ENCODE measurements at places on chromosomes 2 and 18.
A peak's percentile ranks its signal among the peaks of the same experiment; 100 is the strongest.

- DNase-seq, result no peak
Observed at GRCh38 chr2:33384599-33384961, 91.9 kb upstream of the RASGRP3 start.

DNA sequence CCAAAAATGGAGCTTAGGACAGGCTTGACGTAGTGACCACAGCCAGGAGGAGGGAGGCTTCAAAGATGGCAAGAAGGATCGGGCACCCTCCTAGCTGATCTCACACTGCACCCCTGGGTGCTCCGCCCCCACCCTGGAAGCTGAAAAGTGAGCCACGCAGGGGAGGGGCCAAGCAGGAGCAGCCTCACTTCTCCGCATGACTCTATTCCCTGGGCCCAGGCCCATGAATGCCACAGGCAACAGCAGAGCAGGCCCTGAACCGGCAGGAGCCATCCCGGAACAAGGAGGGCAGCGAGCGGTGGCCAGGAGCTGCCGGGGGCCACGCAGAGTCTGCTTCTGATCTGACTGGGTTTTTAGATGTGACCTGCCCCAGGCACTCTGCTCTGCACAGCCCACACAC is 30.0 kb downstream of the BIN1 start:
- DNase-seq, result peak; percentile 25

DNA sequence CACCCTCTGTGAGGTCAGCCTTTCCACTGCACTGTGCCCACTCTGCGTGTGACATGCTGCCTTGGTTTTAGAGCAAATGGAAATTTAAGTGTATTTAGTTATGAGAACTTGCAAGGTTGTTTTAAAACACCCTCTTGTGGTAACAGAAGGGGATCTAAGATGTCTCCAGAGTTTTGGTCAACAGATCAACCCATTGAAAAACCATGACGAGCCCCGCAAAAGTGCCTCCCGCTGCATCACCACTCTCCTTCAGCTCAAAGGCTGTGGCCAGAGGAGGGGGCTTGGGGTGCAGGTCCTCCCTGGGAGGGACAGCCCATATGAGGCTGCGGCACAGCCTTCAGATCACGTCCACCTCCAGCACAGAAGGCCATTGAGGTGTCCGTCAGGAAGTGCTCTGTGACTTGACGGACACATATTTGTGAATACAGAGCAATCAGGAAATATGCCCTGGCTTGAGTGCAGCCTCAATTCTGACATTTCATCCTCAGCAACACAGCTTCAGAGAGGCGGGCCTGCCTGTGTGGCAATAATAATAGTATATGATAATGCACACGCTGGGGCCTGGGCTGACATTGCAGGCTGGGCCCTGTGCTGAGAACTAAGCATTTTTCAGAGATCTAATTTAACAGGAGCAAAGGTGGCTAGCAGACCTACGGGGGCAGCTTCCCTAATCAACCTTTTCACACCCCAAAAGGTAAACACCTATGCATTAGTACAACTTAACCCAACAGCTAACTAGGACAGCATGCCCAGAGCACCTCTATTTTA is 213.9 kb downstream of the ANAPC1 start:
- DNase-seq, result no peak

GRCh38 chr2:212914392-212914791 is 237.0 kb downstream of the IKZF2 start:
- no peak for DNase-seq

DNA sequence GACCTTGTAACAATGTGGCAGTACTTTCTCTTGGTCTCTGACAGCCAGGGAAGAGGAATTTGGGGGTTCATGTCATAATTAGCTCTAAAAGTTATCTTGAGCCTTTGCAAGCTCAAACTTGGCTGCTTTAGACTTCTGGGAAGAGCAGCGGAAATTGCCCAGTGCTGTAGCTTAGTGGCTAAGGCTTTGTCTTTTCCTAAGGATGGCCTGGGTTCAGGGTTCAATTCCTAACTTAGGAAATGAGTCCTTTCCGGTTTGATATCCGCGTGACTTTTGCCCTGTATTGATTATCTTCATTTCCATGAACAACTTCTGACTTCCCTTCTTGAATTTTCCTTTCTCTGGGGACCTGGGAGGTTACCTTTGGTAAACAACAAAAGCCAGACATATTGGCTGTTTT is 961.0 kb downstream of the CNTNAP5 start:
- no peak for DNase-seq

- DNase-seq, result no peak
Observed at GRCh38 chr18:46433121-46433826, 223.7 kb downstream of the LOXHD1 start.
